Lower leg skin (tissue), 4 donors: ENCODE measurements at places on chromosomes 12 and 14. TPM values are rescaled to one million over a fixed set of nuclear protein-coding genes. Genes with fewer than 3 reads are reported as not detected.

TAS2R46 gene
- total RNA-seq = 0.68 TPM

HOXC9 gene
- 16.8 TPM for total RNA-seq

IFI27 gene
- 133 TPM for total RNA-seq

CRIP1 gene
- total RNA-seq = 103 TPM

NFE2 gene
- total RNA-seq = 3.3 TPM
